ENCODE measurements at places on chromosomes 3 and 15. TPM values are rescaled to one million over a fixed set of nuclear protein-coding genes. Genes with fewer than 3 reads are reported as not detected.

DNA sequence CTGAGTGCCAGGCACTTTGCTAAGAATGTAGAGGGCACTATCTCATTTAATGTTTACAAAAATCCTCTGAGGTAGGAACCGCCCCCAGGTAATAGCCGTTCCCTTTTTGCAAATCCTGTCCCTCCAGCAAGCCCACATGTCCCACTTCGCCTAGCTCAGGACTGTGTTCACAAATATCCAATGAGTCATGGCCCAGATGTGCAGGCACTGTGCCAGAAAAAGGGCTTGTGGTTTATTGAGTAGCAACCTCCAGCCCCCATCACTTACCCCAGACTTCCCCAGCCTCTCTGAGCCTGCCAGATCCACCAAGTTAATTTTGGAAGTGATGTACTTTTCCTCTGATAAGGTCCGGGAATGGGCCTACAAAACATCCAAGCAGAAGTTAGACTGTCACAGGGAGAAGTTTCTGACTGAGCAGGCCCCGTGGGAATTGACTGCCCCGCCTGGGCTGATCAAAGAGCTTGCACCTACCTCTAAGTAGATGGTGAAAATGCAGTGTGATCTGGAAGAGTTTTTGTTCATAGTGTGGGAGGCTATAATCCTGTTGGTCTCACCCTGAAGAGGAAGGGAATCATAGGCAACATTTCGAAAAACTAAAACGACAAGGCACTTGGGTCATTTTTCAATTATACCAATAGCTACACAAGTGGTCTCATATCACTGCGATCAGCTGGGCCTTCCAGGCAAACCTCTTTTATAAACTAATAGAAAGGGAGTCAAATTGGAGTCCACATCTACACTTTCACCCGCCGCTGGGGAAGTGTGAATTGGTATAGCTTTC, 15.7 kb downstream of the KIF9 start:
- no peaks in the 10 kb centered on the region for H3K36me3 ChIP-seq
- H3K27me3 ChIP-seq, result no peaks in the 10 kb centered on the region
- H3K4me3 ChIP-seq, result no peak overlapping the region
- DNase-seq, result no peak
- H3K4me1 ChIP-seq, result peaks cover 6% of the 10 kb centered on the region

CMTM8 gene
- 8.6 TPM for polyA plus RNA-seq

KLHL40 gene
- polyA plus RNA-seq, result not detected

C3orf22 gene
- not detected for polyA plus RNA-seq
